Activated T-helper 17 cell treated with anti-CD3 and anti-CD28 coated beads, Interleukin-2, amount 50 U/mL, for 72 hours (primary cell): ENCODE measurements at places on chromosomes 12 and 14. TPM values are rescaled to one million over a fixed set of nuclear protein-coding genes. Genes with fewer than 3 reads are reported as not detected.

The GALNT8 gene
- 0.89 TPM for total RNA-seq

The SERPINA9 gene
- not detected for total RNA-seq

The PTPRB gene
- total RNA-seq = 0.24 TPM

The AP4S1 gene
- total RNA-seq = 5.9 TPM

The IFNG-AS1 gene
- total RNA-seq = not detected

The C3AR1 gene
- 6.4 TPM for total RNA-seq
